ENCODE measurements at places on chromosomes 16 and 17.
A peak's percentile ranks its signal among the peaks of the same experiment; 100 is the strongest.

- DNase-seq = no peak
These were observed 12.3 kb downstream of the GRIN2A start for GRCh38 chr16:10169904-10170410.

DNA sequence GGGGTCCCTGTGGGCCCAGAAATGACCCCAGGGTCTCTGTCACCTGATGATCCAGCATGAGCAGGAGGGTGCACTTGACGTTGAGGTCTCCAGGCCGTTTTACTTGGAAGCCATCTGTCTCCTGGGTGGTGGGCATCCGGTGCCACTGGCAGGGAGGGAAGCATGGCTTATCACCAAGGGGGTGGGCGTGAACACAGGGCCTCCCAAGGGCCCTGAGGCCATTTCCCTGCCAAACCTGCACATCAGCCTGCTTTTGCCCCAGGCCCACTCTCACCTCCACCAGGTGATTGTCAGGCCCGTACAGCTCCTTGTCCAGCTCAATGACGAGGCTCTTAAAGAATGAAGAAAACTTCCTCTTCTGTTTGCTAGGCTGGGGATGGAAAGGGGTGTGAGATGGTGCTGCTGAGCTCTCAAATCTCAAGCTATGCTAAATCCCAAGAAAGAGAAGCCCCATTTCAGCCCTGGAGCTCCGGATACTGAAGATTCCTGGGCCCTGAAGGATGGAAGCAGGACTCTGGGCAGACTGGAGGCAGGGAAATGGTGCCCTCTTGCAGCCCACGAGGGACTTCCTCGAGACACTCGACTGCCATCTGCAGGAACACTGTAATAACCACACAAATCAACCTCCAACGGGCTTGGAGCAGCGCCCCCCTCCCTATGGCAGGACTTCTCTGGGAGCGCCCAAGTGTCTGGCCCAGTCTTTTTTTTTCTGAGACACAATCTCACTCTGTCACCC lies 7.1 kb upstream of the FTSJ3 start:
- DNase-seq = peak; percentile 40

- peak; percentile 50 for DNase-seq
These were observed 10.2 kb downstream of the FLII start for GRCh38 chr17:18248300-18248731.

DNA sequence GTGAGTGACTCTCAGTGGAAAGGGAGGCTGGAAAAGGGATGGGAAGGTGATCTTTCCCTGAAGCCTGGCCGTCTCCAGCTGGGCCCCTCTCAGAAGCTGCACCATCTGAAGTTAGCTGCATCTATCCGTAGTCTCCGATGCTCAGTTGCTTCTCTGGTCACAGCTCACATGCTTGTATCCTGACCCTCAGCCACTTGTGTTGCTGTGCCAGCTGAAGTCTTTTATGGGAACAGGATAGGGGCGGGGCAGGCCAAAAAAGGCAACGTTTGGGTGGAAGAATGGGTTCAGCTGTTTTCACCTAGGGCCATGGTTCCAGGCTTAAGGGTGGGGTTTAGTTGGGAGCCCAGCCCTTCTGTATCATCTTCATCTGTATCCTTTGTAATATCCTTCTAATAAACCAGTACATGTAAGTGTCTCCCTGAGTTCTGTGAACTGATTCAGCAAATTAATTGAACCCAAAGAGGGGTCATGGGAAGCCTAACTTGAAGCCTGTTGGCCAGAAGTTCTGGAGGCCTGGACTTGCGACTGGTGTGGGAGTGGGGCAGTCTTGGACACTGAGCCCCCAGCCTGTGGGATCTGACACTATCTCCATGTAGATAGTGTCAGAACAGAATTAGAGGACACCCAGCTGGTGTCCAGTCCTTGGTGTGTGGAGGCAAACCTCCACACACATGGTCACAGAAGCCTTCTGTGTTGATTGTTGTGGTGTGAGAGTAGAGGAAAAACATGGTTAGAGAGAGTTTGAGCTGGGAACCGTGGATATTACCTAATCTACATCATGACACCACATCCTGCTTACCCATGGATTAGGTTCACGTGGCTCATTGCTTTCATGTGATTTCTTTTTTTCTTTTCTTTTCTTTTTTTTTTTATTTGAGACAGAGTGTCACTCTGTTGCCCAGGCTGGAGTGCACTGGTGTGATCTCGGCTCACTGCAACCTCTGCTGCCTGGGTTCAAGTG lies 49.3 kb upstream of the FBXO47 start:
- DNase-seq = no peak

DNA sequence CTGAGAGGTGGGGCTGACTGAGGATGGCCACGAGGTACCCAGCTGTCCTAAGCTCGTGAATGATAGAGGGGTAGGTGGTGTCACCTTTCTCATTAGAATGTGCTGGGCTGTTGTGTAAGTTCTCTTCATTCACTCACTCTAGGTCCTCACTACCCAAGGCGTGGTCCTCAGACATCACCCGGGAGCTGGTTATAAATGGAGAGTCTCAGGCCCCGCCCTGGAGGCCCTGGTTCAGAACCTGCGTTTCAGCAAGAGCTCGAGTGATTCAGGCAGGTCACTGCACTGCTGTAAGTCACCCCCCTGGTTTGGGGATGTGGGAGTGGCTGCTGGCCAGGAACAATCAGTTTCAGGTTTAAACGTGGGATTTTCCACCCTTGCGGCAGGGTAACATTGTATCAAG lies 139.8 kb downstream of the FOXL1 start:
- no peak for DNase-seq

DNA sequence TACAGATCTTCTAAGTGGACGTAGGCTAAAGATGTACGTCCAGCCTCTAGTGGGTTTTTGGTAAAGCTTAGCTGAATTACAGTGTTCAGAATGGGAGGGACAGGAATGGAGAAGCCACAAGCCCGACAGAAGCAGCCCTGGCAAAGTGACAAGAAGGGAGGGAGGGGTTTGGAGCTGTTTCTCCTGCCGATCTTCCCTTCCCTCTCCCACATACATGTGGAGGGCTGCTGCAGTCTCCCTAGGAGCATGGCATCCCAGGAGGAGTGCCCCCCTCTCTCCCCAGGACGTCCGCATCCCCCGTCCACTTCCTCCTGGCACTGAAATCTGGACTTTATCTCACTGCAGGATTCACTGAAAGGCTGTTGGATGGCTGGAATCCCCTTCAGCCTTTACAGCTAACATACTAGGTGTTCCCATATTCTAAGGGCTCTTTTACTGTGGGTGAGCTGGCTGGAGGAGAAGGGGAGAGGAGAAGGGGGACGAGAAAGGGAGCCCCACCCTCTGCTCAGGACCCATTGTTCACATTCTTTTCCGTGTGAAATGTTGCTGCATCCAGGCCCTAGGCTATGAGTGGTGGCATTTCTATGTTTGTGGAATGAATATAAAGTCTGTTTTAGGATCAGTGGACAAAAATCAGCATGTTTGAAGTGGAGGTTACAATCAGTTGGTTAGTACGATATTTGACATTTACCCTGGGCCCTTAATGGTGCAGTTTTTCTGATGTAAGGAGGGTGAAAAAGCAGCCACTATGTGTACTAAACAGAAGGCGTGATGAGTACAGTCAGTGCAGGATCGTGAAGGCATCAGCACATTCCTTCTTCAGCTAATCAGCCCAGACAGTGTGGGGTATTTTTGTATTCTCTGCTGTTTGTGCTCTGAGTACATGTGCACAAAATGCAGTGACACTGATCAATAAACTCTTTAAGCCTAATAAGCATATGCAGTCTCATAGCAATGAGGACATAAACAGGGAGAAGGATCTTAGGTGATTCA lies 94.6 kb downstream of the SPECC1 start:
- no peak for DNase-seq

DNA sequence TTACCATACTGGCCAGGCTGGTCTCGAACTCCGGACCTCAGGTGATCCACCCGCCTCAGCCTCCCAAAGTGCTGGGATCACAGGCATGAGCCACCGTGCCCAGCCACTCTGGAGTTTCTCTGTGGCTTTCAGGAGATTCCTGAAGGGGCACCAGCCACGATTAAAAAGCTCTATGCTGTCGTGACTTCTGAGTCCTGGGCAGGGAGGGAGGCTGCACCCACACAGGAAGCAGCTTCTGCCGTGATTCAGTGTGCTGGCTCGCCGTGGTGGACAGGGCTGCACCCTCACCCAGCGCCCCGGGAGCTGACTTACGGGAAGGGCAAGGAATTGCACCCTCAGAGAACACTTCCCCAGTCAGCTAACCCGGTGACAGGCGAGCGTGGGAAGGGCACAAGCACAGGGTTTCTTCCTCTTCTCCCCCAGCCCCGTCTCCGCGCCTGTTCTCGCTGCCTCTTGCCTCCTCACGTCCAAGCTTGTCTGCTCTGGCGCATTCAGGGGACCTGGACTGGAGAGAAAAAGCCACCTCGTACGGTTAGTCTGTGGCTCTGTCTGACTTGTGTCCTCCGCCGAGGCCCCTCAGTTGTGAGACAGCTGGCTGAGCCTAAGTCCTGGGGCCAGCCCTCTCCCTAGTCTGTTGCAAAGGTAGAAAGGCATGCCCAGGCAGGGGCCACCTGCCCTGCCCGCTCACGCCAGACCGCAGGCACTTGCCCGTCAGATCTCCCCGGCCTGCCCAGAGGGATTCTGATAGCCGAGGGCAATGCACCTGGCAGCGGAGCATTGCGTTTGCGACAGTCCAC lies 145.0 kb downstream of the SEC14L1 start:
- no peak for DNase-seq

- DNase-seq = no peak
These were observed 47.8 kb downstream of the IKZF3 start for GRCh38 chr17:39816272-39816671.

GRCh38 chr17:59572301-59572924 lies 7.0 kb downstream of the DHX40 start:
- no peak for DNase-seq

DNA sequence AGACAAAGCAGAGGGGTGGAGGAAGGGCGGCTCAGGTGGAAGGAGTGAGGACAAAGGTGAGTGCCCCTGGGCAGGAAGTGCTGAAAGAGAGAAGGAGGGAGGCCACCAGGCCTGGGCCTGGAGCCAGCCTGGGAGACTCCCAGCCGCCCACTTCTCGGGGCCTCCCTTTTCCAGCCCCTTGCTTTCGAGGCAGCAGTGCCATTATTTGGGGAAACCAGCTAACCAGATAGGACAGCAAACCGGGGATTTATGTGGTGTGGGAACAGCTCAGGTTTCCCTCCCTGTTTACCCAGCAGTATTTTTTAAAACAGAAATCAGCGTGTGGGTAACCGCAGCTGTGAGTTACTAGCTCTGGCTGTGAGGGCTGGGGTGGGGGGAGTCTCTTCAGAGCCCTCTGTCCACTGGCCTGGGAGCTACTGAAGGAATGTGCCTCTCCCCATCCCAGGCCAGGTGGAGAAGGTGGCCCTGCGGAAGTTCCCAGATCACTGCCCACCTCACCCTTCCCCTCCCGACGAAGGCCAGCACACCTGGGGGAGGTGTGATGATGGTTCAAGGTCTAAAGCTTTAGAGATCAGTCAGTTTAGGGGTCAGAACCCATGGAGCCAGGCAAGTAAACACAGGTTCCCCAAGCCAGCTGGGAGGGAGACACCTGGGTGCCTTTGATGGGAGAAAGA lies 8.4 kb upstream of the MEOX1 start:
- no peak for DNase-seq

DNA sequence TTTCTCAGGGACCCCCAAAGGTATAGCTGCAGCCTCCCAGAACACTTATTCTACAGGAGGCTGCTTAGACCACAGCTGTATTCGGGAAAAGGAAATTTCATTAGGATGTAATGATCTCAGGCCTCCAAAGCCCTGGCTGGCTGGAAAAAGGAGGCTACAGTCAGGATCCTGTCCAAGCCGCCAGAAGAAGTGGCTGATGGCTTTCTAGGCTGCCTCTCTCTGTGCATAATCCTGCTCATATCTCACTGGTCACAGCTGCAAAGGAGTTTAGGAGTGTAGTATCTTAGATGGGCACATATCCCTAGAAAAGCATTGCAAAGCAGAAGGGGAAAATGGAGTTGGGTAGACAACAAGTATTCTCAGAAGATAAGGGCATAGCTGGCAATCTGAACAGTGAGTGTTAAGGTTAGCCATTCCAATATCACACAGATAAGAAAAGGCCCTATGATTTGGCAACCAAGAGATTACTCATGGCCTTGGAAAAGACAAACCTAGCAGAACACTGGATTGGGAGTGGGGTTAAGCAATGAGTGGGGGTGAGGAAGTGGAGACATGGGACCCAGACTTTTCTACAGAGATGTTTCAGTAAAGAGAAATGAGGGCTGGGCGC lies 26.0 kb upstream of the PRKCA start:
- no peak for DNase-seq

- DNase-seq = no peak
These were observed 539 bp upstream of the VAMP2 start for GRCh38 chr17:8162997-8163977.

DNA sequence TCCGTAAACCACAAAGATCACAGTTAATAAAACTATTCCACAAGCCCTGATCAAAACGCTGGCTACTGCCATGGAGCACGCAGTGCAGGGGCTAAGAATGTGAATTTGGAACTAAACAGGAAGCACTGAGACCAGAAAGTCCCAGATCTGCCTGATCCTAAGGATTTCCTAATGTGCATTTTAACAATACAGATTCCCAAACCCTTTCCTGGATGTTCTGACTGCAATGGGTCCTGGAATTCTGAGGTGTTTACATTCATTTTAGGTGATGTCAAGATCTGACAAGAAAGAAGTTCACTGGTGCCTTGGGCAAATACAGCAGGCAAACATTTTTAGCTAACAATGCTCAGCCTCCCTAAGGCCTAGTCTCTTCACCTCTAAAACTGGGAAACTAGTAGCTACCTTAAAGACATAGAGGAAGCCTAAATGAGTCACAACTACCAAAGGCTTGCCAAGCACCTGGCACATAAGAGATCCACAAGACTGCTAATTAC lies 10.3 kb downstream of the NSMCE1 start:
- DNase-seq = no peak

DNA sequence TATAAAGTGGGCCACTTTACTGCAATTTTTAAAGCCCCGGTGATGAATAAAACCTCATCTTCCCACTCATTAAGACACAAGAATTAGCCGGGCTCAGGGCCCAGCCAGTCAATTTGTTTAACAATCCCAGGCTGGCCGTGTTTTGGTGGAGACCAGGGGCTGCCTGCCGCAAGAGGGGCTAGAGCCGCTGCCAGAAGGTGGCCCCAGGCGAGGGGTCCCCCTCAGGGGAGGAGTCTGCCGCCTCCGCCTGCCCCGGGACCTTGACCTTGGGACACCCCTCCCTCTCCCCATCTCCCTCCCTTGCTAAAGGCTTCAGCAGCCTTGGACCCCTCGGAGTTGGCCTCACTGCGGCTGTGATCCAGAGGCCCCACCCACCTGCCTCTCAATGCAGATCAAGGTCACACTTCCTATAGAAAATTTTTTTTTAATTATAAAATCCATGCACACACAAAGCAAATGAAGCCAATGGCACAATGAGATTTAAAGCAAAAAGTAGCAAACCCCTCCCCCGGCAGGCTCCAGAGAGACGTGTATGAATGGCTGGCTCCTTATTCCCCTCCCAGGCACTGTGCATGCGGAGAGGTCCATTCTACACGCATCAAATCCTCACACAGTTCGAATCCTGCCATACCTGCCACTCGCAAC lies 23.0 kb upstream of the SLC38A10 start:
- DNase-seq = no peak

DNA sequence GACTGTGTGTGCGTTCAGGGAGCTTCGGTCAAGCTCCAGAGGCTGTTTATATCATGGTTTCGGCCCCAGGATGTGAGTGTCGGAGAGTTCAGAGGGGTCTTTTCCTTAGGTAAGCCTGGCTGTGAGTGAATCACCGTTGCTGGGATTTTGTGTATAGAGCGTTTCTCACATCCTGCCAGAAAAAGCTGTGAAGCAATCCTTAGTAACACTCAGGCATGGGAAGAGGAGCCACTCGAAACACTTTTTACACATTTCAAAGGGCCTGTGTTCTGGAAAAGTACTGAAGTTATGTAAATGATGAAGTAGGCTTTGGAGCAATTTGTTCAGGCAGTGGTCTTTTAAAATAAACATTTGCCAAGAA lies 662 bp downstream of the PGS1 start:
- no peak for DNase-seq

Measured in T-helper 9 cell (primary cell).